Uterine smooth muscle cell (primary cell): ENCODE measurements at places on chromosomes 3 and 15. TPM values are rescaled to one million over a fixed set of nuclear protein-coding genes. Genes with fewer than 3 reads are reported as not detected.

POPDC2 gene
- 0.50 and 6.3 TPM in 2 replicates for total RNA-seq

SKOR1 gene
- 0.11 and 0.12 TPM in 2 replicates for total RNA-seq

LRRIQ4 gene
- 0.11 TPM in 1 of 2 replicates, not detected in the other for total RNA-seq

ULK4 gene
- 10.6 and 17.8 TPM in 2 replicates for total RNA-seq

SMCO1 gene
- not detected in 2 replicates for total RNA-seq

FGD5 gene
- 0.11 and 0.37 TPM in 2 replicates for total RNA-seq
